ENCODE measurements at places on chromosomes 16 and 17.
A peak's percentile ranks its signal among the peaks of the same experiment; 100 is the strongest.

- DNase-seq: peak; percentile 51
These were observed 4.4 kb downstream of the TP53I13 start for GRCh38 chr17:29572691-29573557.

- no peak for DNase-seq
These were observed 14.1 kb downstream of the ALDH3A1 start for GRCh38 chr17:19733953-19734526.

DNA sequence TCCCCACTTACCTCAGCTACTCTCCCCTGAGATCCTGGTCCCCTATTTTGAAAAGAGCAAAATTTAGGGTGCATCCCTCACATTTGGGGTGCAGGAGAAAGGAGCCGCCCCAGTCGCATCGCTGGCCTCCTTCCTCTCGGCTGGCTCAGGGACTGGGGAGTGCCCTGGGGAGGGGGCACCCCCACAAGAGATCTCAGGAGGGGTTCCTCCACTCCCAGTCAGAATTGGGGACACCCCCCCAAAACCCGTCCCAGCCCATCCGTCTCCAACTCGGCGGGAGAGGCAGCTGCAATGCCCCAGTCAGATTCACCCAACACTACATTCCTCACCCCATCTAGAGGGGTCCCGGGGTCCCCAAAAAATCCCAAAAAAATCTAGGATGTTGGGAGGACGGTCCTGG is 3.5 kb upstream of the BCL6B start:
- DNase-seq: no peak

GRCh38 chr16:50273888-50274325 is 7.6 kb downstream of the ADCY7 start:
- no peak for DNase-seq

- DNase-seq: no peak
These were observed 90.5 kb downstream of the SEC14L1 start for GRCh38 chr17:77231076-77231871.

DNA sequence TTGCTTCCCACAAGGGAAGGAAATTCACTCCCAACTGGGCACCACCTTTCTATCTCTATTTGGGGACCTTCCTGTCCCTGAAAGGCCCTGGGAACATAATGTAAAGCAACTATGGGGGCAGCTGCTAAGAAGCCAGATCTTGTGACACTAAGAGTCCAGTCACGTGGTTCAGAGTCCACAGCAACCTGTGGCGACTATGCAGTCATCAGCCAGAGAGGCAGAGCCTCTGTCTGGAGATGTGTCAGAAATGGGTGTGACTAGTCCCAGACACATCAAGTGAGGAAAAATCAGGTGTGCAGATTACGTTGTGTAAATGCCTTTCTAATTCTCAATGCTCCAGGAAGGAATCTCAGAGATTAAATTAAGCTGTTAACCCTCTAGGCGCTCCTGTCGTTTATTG is 26.6 kb upstream of the SKAP1 start:
- no peak for DNase-seq

GRCh38 chr17:6303664-6304063 is 131.3 kb downstream of the AIPL1 start:
- DNase-seq: peak; percentile 19

- DNase-seq: no peak
These were observed 60.4 kb upstream of the AKTIP start for GRCh38 chr16:53563426-53563825.

- DNase-seq: peak; percentile 99
These were observed 13.3 kb upstream of the CAVIN1 start for GRCh38 chr17:42436391-42436790.

DNA sequence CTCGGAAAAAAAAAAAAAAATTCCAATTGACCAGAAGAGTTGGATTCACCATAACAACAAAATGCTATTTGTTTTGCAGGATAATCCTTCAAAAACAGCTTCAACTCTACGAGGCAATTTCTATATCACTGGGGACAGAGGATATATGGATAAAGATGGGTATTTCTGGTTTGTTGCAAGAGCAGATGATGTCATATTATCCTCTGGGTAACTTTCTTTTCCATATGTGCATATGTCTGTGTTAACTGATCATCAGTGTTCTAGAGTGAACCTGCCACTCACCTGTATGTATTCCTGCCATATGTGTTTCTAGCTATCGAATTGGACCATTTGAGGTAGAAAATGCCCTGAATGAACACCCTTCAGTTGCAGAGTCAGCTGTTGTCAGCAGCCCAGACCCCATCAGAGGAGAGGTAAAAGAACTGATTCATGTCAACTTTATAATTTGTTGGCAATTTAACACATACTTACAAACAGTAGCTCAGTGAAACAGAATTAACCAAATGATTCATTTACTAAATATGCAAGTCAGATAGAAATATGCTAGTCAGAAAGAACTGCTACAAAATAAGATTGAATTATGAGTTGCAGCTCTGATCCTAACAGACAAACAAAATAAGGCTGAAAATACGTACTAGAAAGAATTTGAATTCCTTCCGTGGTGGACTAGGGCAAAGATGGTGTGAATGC is 14.2 kb downstream of the ERI2 start:
- peak; percentile 11 for DNase-seq

DNA sequence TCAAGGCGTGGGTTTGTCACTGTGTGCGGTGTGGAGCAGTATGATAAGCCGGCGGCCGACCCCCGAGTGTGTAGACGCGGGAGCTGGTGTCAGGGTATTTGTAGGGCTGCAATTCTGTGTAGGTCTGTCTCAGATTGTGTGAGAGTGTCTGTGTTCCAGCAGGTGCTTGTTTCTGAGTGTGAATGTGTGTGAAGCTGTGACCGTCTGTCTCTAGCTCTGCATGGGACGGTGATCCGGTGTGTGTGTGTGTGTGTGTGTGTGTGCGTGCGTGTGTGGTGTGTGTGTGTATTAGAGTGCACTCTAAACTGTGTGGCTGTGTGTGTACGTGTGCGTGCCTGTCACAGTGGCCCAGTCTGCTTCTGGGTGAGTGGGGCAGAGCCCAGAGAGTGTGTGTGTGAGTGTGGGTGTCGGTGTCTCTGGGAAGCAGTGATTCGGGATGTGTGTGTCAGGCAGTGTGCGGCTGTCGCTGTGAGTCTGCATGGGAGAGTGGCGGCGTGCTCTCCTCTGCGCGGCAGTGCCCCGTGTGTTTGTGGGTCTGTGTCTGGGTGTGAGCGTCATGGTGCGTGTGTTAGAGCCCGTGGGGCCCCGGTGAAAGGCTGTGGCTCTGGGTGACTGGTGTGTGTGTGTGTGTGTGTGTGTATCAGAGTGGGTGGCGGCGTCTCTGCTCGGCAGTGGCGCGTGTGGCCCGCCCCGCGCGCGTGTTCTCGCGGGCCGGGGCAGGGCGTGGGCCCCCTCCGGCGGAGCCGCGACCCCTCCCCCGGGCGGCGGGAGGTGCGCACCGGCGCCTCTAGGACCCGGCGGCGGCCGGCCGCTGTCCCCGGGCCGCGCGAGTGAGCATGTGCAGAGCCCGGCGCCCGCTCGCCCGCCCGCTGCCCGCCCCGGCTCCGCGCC is at the start of gene WSCD1:
Gene WSCD1 (plus strand): TSS at position 841 of the 891 bp plus-strand sequence. CDS start 10,280 bp downstream, outside the sequence.
- DNase-seq: no peak

DNA sequence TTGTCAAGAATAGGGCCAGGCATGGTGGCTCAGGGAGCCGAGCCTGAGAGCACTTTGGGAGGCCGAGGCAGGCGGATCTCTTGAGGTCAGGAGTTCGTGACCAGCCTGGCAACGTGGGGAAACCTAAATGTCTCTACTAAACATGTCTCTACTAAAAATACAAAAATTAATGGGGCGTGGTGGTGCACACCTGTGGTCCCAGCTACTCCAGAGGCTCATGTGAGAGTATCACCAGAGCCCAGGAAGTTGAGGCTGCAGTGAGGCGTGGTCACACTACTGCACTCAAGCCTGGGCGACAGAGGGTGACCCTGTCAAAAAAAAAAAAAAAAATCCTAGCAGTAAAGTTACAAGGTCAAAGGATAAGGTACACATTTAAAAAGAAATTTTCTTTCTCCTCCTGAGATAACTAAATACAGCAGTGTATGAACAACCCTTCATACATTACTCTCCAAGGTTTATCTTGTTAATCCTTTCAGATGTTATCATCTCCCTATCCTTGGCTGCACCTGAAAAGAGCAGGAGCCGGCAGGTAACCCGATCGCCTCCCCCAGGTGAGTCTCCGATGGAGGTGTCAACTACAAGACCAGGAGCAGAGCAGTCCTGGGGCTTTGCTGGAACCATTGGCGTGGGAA is 122.3 kb downstream of the GOSR1 start:
- no peak for DNase-seq

- no peak for DNase-seq
These were observed 40.6 kb downstream of the PRKCB start for GRCh38 chr16:23876256-23876896.

DNA sequence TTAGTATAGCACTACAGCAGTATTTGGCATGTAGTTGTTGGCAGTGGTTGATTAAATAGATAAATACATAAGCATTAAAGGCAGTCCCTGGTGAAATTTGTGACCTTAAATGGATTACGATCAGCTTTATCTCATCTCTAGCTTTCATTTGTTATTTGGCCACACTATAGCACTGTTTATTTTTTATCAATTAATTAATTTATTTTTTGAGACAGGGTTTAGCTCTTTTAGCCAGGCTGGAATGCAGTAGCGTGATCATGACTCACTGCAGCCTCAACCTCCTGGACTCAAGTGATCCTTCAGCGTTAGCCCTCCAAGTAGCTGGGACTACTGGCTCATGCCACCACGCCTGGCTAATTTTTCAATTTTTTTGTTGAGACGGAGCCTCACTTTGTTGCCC is 18.7 kb upstream of the ARHGAP17 start:
- no peak for DNase-seq

GRCh38 chr16:83143788-83144187 is 517.0 kb downstream of the CDH13 start:
- DNase-seq: peak; percentile 47

- DNase-seq: no peak
These were observed 417.2 kb upstream of the C16orf82 start for GRCh38 chr16:26649381-26650045.

DNA sequence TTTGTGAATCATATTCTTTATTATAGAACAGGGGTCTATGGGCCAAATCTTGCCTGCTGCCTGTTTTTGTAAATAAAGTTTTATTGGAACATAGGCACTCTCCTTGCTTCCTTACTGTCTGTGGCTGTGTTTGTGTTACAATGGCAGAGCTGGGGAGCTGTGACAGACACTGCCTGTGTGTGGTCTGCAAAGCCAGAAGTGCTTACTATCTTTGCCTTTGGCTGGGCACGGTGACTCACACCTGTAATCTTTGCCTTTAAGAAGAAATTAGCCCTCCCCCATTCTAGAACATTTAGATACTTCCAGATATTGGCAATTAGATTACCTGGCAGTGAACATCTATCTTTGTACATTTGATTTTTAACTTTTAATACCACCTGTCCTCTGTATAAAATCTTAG is 308.3 kb downstream of the FOXL1 start:
- no peak for DNase-seq

GRCh38 chr17:77045441-77046041 is 95.2 kb upstream of the SEC14L1 start:
- DNase-seq: no peak

GRCh38 chr17:32813021-32813420 is 63.9 kb downstream of the MYO1D start:
- peak; percentile 61 for DNase-seq

DNA sequence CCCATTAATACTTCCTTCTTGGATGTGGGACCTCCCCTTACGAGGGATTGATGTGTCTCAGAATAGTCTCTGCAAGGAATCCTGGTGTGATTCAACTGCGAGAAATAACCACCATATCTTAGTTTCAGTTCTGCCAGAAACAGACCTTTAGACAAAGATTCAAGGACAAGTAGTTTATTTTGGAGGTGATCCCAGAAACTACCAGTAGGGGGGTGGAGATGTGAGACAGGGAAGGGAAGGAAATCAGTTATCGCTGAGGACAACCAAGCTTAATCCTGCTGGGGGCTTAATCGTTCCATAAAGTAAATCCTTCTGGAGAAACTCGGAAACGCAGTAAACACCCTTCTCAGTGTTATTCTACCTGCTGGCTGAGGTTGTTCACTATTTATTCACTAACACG is 5.0 kb upstream of the SDR42E1 start:
- DNase-seq: peak; percentile 88

GRCh38 chr17:73551759-73552158 is 92.5 kb downstream of the SDK2 start:
- no peak for DNase-seq

DNA sequence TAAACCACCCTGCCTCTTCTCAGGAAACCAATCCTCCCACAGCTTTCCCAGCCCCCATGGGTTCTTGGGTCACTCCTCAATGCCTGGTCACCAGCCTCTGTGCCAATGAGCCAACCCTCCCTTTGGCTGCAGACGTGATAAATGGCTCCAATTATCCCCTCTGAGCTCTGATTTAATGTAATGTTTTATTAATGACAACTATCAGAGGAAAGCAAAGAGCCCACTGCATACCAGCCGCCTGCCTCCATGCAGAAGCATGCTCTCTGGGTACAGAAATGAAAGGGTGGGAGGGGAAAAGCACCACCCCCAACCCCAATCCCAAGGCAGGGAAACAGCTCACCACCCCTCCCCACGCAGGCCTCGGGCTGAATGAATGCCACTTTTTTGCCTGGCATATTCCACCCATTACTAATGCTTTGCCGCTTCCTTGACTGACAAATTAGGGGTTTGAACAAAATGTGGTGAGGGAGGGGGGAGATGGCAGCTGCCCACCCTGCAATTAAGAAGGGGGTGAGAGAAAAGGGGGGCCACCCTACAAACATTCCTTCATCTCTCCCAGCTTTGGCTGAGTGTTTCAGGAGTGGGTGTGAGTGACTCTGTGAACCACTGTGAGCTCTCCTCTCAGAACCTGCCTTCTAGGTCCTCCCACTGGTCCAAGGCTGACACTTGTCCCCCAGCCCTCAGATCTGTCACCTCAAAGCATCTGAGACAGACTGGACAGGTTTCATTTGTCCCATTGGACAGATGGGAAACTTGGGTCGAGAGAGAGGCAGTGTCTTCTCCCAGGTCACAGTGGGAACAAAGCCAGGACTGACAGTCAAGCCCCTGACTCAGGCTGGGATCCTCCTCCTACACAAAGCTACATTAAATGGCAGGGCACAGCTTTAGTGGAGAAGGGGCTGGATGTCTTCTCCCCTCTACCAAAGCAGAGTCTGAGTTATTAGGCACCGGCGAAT is 161.5 kb downstream of the TMEM132E start:
- no peak for DNase-seq

GRCh38 chr17:68197091-68197996 is 50.5 kb upstream of the AMZ2 start:
- DNase-seq: no peak

GRCh38 chr17:75103601-75104554 is 5.9 kb upstream of the ARMC7 start:
- DNase-seq: no peak

Data from fibroblast of upper back skin (primary cell).